Activated CD4-positive, alpha-beta T cell treated with anti-CD3 and anti-CD28 coated beads, Interleukin-2, amount 10 ng/mL, durations not matched to agents 7 days and 5 days (primary cell): ENCODE measurements at places on chromosomes 5 and 9. TPM values are rescaled to one million over a fixed set of nuclear protein-coding genes. Genes with fewer than 3 reads are reported as not detected.

- H3K36me3 ChIP-seq: no peaks in the 10 kb centered on the region
- H3K4me1 ChIP-seq: peaks cover 3% of the 10 kb centered on the region
- no peak for DNase-seq
- no peak overlapping the region for H3K27ac ChIP-seq
- no peaks in the 10 kb centered on the region for H3K27me3 ChIP-seq
Observed at GRCh38 chr9:83336706-83337105, 201.5 kb downstream of the FRMD3 start.

DNA sequence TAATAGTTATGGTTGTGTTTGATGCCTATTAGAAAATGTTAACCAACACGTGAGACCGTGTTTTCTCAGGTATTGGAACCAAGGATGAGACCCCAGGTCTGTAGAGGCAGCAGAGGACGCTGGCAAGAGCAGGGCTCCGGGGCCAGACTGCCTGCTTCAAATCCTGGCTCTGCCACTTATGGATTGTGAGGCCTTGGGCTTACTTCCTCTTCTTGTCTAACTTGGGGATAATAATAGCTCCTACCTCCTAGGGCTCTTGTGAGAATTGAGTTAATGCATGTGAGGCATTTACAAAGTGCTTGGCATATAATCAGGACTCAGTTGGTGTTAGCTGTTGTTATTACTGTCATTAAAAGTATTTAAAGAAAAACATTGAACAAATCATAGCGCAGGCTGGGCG is 85.5 kb upstream of the PITX1 start:
- H3K27me3 ChIP-seq: peaks cover 13% of the 10 kb centered on the region
- no peaks in the 10 kb centered on the region for H3K4me1 ChIP-seq
- H3K36me3 ChIP-seq: no peaks in the 10 kb centered on the region
- no peak overlapping the region for H3K4me3 ChIP-seq

DNA sequence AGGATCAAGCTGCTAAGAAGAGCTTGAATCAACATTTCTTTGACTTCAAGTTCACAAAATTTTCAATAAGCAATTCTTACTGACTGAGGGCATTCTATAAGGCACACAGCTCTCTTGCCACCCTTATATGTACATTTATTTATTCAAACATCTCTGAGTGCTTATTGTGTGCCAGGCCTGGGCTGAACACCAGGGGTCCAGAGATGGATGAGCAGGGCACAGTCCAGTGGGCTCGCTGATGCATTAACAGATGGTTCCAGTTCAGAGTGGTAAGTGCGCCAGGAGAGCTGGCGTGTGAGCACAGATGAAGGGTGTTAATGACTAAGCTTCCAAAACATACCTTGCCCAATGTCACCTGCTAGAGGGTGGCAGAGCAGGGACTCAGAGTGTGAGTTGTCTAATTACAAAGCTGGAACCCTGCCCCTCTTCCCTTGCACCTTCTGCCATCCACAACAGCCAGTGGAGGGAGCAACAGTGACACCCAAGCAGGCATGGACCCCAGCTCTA is 24.6 kb downstream of the ALG2 start:
- no peak overlapping the region for H3K4me3 ChIP-seq
- no peak for DNase-seq
- H3K27ac ChIP-seq: no peak overlapping the region

- no peak overlapping the region for H3K27ac ChIP-seq
- peaks cover 4% of the 10 kb centered on the region for H3K27me3 ChIP-seq
Observed at GRCh38 chr9:109346904-109347303, 26.0 kb upstream of the EPB41L4B start.

- no peaks in the 10 kb centered on the region for H3K27me3 ChIP-seq
- H3K36me3 ChIP-seq: peaks cover 44% of the 10 kb centered on the region
- no peak overlapping the region for H3K4me3 ChIP-seq
- DNase-seq: no peak
- H3K4me1 ChIP-seq: peaks cover 36% of the 10 kb centered on the region
Observed at GRCh38 chr5:141623611-141624010, 4.8 kb upstream of the DIAPH1 start.

- no peaks in the 10 kb centered on the region for H3K4me1 ChIP-seq
- no peak overlapping the region for H3K27ac ChIP-seq
- H3K27me3 ChIP-seq: peaks cover 7% of the 10 kb centered on the region
- DNase-seq: no peak
- no peaks in the 10 kb centered on the region for H3K36me3 ChIP-seq
Observed at GRCh38 chr5:74375271-74375670, 265.3 kb downstream of the ENC1 start.

- peak; percentile 7 for DNase-seq
- H3K27me3 ChIP-seq: no peaks in the 10 kb centered on the region
- peak overlapping the region; percentile 56 for H3K27ac ChIP-seq
- H3K4me3 ChIP-seq: no peak overlapping the region
- peaks cover 33% of the 10 kb centered on the region for H3K36me3 ChIP-seq
- peaks cover 11% of the 10 kb centered on the region for H3K4me1 ChIP-seq
Observed at GRCh38 chr9:33988219-33988890, 60.3 kb downstream of the UBAP2 start.

DNA sequence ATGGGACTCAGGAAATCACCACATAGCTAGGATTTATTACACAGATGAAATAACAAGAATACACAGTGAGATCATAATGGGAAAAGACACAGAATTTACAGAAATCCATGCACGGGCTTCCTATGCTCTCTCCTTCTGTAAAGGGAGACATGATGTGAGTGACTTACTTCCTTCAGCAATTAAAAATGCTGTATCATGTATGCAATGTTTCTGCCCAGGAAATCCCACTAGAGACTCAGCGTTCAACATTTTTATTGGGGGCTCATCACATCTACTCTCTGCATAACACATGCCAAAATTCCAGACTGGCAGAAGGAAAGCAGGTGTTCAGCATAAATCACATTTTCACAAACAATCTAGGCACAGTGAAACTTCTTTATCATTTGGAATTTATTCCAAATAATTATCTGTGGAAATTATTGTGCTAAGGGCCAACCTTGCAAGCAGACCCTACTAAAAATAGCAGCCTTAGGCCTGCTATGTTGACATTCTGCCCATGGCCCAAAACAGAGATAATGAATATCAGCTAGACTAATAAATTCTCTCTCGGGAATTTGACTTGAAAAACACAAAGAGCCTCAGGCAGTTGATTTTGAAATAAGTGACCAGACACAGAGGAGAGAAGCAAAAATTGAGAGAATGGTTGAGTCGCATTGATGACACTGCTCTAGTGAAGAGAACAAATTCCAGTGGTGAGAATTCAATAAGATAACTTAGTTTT is 31.4 kb upstream of the SELENOP start:
- no peaks in the 10 kb centered on the region for H3K4me1 ChIP-seq
- H3K27me3 ChIP-seq: peaks cover 5% of the 10 kb centered on the region
- no peak for DNase-seq
- no peak overlapping the region for H3K4me3 ChIP-seq
- H3K36me3 ChIP-seq: no peaks in the 10 kb centered on the region
- no peak overlapping the region for H3K27ac ChIP-seq

GRCh38 chr9:131668439-131669268 is 71.2 kb downstream of the RAPGEF1 start:
- H3K27ac ChIP-seq: peak overlapping the region; percentile 99
- H3K4me3 ChIP-seq: peak overlapping the region; percentile 55
- H3K4me1 ChIP-seq: peaks cover 88% of the 10 kb centered on the region

DNA sequence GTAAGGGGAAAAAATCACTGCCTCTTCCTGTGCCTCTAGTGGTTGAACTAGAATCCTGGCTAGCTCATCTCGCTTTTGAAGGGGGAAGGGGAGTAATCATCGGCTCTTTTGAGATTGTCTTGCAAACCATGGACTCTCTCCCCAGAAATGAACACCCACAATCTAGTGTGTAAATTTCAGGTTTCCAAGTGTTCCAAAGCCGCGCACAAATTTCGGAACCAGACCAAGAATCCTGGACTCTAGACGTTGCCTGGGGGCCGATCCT is 4.9 kb upstream of the FOXE1 start:
- no peak overlapping the region for H3K4me3 ChIP-seq
- H3K36me3 ChIP-seq: no peaks in the 10 kb centered on the region
- DNase-seq: no peak
- peaks cover 83% of the 10 kb centered on the region for H3K27me3 ChIP-seq

CNTNAP3B gene
- not detected for total RNA-seq

NR2F1-AS1 gene
- total RNA-seq: not detected

FAM13B gene
- 35.2 TPM for total RNA-seq

CCNO gene
- not detected for total RNA-seq
